Femur (tissue), 1 donor: ENCODE measurements at places on chromosomes 3 and 15.

DNA sequence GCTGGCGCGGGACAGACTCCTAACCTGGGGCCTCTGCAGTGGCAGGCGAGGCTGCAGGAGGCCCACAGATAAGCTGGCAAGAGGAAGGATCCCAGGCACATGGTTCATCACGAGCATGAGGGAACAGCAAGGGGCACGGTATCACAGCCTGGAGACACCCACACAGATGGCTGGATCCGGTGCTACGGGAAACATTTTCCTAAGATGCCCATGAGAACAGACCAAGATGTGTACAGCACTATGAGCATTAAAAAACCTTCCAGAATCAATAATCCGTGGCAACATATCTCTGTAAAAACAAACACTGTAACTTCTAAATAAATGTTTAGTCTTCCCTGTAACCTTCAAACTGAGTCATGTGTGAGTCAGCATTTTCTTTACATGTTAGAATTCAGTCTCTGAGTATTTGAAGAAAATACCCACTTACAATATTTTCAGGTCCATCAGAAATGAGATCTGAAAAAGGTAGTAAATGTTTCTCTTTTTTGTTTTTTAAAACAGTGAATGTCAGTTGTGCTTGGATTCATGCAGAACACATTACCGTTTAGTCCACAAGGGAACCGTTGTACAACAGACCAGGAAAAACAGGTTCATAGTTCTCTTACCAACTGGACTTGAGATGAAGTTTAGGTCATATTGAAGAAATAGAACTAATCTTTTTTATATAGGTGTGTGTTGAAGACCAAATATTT lies 75.9 kb downstream of the BOC start:
- DNase-seq: peak; percentile 30

- DNase-seq: no peak
Observed at GRCh38 chr15:58898150-58898680, 35.3 kb downstream of the SLTM start.

DNA sequence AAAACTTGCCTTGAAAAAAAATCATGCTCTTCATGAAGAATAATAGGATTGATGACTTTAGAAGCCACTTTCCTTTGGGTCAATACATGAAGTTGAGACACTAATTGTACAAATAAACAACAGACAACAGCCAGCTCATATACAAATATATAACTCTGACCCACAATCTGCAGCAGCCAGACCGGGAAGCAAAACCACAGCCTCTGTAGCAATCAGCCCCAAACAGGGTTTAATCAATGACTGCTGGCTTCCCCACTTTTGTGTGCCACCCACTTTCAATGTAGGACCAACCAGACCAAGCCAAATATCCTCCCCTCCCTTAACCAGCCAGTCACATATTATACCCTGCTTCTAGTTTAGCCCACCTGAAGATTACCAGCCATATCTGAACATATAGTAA lies 39.0 kb downstream of the IFT57 start:
- DNase-seq: no peak

DNA sequence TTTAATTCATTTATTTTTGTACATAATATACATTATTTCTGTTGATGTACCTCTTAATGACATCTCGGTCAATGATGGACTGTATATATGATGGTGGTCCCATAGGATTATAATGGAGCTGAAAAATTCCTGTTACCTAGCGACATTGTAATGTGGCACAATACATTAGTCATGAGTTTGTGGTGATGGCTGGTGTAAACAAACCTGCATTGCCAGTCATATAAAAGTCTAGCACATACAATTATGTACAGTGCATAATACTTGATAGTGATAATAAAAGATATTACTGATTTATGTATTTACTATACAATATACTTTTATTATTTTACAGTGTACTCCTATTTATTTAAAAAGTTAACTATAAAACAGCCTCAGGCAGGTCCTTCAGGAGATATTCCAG lies 15.1 kb downstream of the TTC14 start:
- DNase-seq: no peak

- DNase-seq: no peak
Observed at GRCh38 chr15:29774900-29775299, 47.4 kb downstream of the TJP1 start.

- DNase-seq: no peak
Observed at GRCh38 chr3:132543011-132543739, 53.9 kb upstream of the ACKR4 start.

DNA sequence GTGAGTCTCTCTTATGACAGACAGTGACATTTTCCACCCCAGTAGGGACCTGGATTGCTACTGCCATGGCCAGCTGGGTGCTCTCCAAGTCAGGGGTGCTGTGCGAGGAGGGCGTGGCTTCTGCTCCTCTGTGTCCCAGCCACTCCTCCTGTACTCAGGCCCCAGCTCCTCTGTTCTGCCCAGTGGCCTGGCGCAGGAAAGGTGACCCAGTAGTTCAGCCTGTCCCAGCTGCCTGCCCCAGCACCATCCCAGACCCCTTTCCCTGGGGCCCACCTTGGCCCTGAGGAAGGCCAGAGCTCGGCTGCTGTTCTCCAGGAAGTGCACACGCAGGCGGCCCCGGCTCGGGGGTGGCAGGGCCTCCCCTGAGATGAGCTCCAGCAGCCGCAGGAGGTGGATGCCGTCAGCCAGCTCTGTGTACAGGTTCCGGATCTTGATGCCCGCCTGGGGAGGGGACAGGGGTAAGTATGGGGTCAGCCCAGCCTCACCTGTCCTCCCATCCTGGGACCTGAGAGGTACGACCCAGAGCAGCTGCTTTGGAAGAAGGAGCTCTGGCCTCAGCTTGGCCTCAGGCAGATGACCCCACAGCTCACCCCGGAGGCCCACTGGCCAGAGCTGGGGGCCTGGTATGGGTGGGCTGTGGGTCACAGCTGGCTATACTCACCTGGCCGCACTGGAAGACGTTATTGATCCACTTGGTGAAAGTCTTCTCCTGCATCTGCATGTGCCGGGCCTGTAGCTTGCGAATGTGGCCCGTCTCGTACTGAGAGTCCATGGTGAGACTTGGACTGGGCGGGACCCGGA lies 1.0 kb downstream of the SPTBN5 start:
- no peak for DNase-seq

- no peak for DNase-seq
Observed at GRCh38 chr15:49075881-49076280, 29.6 kb upstream of the SECISBP2L start.
